NCI-H82 (cell line): ENCODE measurements at places on chromosomes 7 and 10.

DNA sequence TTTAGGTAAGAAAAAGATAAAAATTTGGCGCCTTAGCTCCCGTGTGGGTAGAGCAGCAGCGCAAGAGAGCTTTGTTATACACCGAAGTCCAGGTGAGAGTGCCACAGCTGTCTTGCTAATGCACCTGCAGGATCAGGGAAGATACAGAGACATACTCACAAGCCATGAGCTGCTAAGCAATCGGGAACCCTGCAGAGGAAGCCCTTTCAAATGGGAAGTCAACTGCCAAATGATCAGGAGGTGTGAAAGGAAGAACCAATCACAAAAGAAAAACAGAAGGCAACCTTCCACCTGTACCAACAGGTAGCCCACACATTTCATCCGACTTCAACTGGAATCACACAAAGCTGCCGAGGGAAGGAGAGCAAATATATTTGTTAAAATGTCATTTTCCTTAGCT is 610.5 kb upstream of the PFKP start:
- no peak for DNase-seq

GRCh38 chr7:159014297-159015062 is 130.2 kb downstream of the VIPR2 start:
- DNase-seq, result no peak

GRCh38 chr10:80659289-80659688 is 121.6 kb downstream of the SH2D4B start:
- no peak for DNase-seq

GRCh38 chr7:74656441-74656836 is 1.1 kb upstream of the GTF2I start:
- peak; percentile 81 for DNase-seq
